HT1080 (cell line): ENCODE measurements at places on chromosomes 3 and 15.
A peak's percentile ranks its signal among the peaks of the same experiment; 100 is the strongest.

- no peak for DNase-seq
These were observed 1.6 kb upstream of the NOX5 start for GRCh38 chr15:69012761-69013364.

GRCh38 chr3:113275258-113275556 is 63.9 kb downstream of the BOC start:
- no peak for DNase-seq

DNA sequence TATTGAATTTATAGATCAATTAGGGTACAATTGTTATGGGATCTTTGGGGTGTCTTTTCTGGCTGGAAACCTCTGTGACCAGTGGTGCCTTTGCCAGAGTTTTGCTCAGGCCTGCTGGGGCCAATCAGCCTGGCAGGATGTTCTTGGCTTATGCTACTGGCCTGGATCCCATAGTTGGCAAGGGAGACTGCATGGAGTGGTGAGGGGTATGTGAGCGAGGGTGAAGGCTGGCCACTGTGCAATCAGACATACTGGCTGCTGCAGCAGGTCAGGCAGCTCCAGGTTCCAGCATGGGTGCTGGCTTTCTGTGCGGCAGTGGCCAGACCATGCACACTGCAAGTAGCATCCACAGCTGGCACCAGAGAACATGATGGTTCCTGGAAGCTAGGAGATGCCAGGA is 1053.2 kb upstream of the GBE1 start:
- DNase-seq = no peak

- no peak for DNase-seq
These were observed 12.2 kb downstream of the CHST13 start for GRCh38 chr3:126536126-126536525.

DNA sequence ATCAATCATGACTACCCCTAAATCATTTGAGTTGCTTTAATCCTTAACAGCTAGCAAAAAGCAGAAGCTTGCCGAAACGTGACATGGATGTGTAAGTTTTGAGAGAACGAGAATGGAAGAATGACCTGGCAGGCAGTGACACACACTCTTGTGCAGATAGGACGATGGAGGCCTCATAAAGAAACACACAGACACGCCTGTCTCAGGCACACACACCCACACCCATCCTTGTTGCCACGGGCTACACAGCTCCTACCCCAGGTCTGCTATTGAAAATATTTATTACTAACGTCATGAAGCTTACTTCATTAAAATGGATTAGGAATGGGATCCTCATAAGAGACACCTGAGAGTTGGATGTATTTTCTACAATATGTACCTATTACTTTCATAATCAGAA is 8.5 kb downstream of the MYO5C start:
- DNase-seq = no peak

GRCh38 chr3:11288786-11289637 is 16.8 kb downstream of the ATG7 start:
- peak; percentile 98 for DNase-seq

- DNase-seq = no peak
These were observed 40.0 kb upstream of the TUSC7 start for GRCh38 chr3:116669576-116669975.

GRCh38 chr3:142088522-142088921 is 60.8 kb downstream of the TFDP2 start:
- DNase-seq = peak; percentile 70

GRCh38 chr15:59424616-59425015 is 13.4 kb upstream of the FAM81A start:
- DNase-seq = no peak
